NCI-H2081 treated with DMSO at 0.1 percent for 48 hours (cell line): ENCODE measurements at places on chromosomes 5 and 9.

GRCh38 chr9:87278971-87279733, 218.5 kb upstream of the DAPK1 start:
- DNase-seq: no peak

- DNase-seq: no peak
Observed at GRCh38 chr5:74992791-74993190, 59.6 kb downstream of the GCNT4 start.

- DNase-seq: no peak
Observed at GRCh38 chr5:113292462-113292861, 142.3 kb downstream of the TSSK1B start.

GRCh38 chr5:137856916-137857862, 10.5 kb upstream of the MYOT start:
- no peak for DNase-seq

DNA sequence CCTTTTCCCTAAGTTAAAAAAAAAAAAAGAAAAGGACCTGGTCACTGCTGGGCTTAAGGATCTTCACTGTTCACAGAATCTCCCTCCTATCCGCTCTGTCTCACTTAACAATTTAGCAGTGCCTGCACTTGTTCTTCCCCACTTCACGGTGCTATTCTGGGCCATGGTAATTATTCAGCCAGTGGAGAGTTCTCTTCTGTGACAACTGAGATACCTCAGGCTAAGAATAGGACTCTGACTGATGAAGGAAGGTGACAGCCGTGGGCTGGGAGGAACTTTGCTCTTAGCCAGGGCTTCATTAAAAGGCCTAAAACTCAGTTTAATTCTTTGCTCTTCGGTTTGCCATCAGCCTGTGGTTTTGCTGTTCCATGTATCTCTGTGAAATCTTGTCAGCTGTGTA, 51.9 kb upstream of the ENTREP1 start:
- no peak for DNase-seq

- DNase-seq: no peak
Observed at GRCh38 chr9:109599711-109600110, 101.6 kb upstream of the PTPN3 start.
